ENCODE measurements at places on chromosomes 7 and 10.

DNA sequence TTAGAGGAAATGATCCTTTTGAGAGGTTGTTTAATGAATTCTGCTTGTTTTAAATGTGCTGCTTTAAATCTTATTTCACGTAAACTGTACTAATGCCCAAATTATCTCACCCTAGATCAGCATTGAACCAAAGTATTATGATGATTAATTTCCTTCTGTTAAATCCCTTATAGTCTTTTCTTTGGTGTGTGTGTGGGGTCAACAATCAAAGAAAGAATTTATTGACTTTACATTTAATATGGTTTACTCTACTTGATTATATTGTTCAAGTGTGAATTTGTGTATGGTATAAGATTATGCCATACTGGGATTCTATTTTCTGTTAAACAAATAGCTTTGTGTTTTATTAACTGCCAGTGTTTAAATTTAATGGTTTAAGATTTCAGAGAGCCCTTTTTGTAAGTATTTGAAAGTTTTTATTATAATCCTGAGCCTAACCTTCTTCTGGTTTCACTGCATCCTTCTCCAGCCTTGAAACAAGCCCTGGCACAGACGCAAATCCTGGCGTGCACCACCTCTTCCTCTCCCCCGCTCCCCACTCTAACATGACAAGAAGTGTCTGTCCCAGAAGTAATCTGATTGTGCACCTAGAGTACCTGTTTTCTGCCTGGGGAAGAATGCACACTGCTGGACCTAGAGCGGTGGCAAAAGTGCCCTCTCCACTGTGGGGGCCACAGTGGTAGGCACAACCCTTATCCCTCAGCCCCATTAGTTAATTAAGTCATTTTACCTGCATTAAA, 70.6 kb downstream of the KAT6B start:
- no peak for DNase-seq

DNA sequence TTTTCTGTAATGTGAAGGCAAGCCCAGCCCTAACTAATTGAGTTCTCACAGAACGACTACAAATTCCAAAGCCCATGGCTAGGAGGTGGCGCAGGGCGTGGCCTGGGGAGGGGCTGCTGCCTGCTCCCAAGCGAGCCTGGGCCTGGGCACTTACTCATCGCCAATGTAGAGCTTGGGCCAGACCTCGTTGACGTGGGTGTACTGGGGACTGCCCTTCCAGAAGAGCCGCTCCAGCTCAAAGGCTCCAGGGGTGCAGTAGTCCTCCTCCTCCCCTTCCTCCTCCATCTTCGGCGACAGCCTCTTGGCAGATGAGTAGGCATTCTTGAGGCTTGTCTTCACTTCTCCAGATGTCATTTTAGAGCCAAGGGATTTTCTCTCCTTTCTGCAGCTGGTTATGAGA, 53.3 kb upstream of the SAMD8 start:
- DNase-seq = no peak

DNA sequence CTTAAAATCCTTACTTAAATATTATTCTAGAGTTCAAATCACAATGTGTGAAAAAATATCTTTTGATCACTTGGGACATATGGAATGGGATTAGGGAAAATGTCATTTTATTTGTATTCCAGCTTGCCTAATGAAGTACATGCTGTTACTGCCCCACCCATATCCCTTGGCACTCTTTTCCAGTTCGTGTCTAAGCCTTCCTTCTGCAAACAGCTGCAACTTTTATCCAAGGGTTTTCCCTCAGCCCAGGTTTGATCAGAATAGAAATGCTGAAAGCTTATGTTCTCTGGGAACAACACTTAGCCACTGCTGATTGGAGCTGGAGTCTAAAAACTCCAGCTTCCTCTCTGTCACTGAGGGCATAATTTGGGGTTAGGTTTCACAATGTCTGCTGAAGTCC, 214.1 kb upstream of the FAM3C start:
- no peak for DNase-seq

- DNase-seq = no peak
These were observed 30.5 kb downstream of the ACTA2 start for GRCh38 chr10:88922041-88922440.

DNA sequence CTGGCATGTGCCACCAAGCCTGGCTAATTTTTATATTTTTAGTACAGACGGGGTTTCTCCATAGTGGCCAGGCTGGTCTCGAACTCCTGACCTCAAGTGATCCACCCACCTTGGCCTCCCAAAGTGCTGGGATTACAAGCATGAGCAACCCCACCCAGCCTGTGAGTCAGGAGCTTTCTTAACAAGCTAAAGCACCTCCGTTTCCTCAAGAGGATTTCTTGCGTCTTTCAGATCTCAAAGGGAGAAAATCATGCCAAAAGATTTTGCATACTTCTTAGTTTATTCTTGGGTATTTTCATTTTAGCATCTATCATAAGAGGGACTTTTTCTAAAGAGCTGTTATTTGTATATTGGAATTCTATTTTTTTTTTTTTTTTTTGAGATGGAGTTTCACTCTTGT, 47.9 kb upstream of the FOXK1 start:
- DNase-seq = no peak

- DNase-seq = no peak
These were observed 73.2 kb upstream of the PDK4 start for GRCh38 chr7:95669513-95669912.

- no peak for DNase-seq
These were observed 27.2 kb downstream of the HIPK2 start for GRCh38 chr7:139750459-139751095.

GRCh38 chr10:76138286-76138685, 706.9 kb downstream of the LRMDA start:
- DNase-seq = no peak

GRCh38 chr7:44964384-44964830, 14.4 kb downstream of the MYO1G start:
- DNase-seq = no peak

DNA sequence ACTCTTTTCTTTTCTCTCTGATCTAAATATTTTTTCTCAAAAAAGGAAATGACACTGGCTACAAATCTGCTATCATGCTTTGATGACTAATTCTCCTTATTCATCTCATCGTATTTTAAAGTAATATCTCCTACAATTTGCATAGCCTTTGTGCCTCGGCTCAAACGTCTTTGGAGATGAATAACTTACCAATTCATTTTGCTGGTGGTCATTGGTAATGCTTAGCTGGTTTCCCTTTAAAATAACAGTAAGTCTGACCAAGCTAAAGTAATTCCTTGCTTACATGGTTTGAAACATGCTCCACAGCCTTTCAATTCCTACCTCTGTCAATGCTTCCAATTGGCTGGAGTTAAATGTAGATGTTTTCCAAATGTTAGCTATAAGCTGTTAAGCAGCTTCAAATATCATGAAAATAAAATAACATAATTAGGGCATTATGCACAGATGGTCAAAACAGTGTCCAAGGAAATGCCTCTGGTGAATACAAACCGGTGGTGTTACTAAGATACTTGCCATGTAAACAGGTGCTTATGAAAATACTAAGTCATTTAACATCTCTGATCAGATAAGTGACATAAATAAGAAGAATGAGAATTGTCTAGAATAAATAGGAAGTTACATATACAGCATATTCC, 435.0 kb downstream of the POM121L12 start:
- DNase-seq = no peak

GRCh38 chr10:26689399-26689798, 8.1 kb upstream of the PDSS1 start:
- no peak for DNase-seq

DNA sequence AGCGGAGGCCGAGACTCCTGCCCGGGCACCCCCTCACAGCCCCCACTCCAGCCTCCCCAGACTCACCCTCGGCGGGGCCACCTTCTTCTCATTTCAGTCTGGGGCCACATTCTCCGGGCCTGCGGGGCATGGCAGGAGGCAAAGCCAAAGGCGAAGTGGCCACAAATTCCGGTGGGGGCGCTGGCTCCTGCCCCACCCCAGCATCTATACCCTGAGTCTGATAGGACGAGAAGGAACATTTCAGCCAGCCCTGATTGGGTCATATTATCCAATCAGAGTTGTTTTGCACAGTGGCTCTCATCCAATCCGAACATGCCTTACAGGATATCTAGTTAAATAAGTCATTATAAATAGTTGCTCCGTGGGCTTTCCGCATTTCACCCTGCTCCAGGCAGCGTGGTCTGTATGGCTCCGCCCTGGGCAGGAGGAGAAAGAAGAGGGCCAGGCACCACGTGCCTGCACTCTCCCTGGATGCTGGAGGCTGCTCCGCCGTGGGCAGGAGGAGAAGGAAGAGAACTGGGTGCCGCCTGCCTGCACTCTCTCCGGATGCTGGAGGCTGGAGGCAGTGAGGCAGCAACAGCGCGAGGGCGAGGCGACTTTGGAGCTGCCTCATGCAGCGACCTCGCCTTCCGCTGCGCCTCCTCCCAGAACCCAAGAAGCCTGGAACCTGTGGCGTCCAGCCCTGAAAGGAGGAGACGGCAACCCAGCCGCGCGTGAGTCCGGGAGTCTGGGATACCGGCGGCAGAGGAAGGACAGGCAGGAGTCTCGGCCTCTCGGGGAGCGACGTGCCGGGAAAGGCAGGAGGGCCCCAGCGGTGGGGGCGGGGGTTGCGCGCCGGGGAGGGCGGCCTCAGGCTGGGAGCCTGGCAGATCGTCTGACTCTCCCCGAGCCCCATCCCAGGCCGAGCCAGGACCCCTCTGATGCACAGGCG, 162.9 kb downstream of the ZNF33B start:
- DNase-seq = peak; percentile 40

DNA sequence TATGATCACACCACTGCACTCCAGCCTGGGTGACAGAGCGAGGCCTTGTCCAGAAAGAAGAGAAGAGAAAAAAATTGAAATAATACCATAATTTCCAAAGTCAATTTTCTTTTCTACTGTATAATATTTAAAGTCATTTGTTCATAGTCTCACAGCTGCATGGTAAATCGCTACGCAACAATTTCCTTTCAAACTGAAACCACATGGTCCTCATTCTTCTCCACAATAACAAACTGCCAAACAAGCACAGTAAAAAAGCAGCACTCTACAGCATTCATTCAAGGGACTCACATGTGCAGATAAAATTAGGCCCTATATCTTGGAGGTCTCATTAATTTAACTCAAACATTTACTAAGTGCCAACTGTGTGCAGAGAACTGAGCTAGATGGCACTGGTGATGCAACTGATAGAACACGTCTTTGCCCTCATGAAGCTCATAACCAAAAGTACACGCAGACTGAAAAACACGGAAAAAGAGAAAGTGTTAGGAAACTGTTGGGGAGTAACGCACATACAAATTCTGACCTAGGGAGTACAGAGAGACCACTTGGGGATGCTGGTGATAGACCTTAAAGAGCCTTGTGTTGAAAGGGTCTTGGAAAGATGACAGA, 68.4 kb upstream of the SRRM3 start:
- no peak for DNase-seq

GRCh38 chr7:47253650-47254080, 328.2 kb downstream of the TNS3 start:
- DNase-seq = peak; percentile 94

GRCh38 chr10:484925-485661, 204.4 kb downstream of the DIP2C start:
- DNase-seq = no peak

DNA sequence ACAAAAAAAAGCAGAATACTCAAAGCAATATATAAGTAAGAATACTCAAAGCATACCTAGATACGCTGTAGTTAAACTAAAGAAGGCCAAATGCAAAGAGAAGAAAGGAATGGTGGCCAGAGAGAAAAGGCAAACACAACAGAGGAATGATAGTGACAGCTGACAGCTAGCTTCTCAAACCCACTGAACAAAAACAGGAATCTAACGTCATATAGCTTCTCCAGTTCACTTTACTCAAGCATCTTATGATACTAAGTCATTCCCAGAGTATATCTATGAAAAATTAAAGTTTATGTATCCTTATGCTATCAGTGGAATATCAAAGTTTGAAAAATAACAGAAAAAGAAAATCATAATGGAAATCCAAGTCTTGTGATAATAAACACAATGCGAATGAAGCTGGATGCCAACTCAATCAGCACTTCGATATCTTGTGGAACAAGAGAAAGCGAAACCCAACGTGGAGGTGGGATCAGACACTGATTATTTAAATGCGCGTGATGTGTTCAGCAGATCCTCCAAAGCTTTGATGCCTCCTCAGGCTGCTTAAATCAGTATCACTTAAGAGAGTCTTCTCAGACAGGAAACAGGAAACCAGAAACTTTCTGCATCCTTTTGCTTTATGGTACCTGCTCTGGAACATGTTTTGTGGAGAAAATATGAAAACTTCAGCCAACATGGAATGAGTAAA, 102.8 kb downstream of the PIP4K2A start:
- no peak for DNase-seq

Data from H54 (cell line).